Renal pelvis (tissue), 12 donors: ENCODE measurements at places on chromosomes 7 and 10. TPM values are rescaled to one million over a fixed set of nuclear protein-coding genes. Genes with fewer than 3 reads are reported as not detected.

The PDK4 gene
- 17.8 TPM for polyA plus RNA-seq

The C10orf95 gene
- 1.9 TPM for polyA plus RNA-seq

The SFTPA1 gene
- 0.04 TPM for polyA plus RNA-seq

The CRPPA gene
- 5.1 TPM for polyA plus RNA-seq

The SFRP4 gene
- polyA plus RNA-seq: 2.3 TPM

The TMEM213 gene
- polyA plus RNA-seq: 45.9 TPM

The ICA1 gene
- 33.6 TPM for polyA plus RNA-seq

The RAPGEF5 gene
- 32.0 TPM for polyA plus RNA-seq

The IDI2 gene
- not detected for polyA plus RNA-seq

The NKX1-2 gene
- not detected for polyA plus RNA-seq

The GNAT3 gene
- polyA plus RNA-seq: not detected

The ATP5F1C gene
- 364 TPM for polyA plus RNA-seq

The AKR1C8 gene
- polyA plus RNA-seq: 1.1 TPM

The ZPBP gene
- 0.53 TPM for polyA plus RNA-seq

The CDHR3 gene
- 12.6 TPM for polyA plus RNA-seq

The WNT8B gene
- 0.98 TPM for polyA plus RNA-seq

The HOXA9 gene
- polyA plus RNA-seq: 118 TPM

The VPS37D gene
- 18.9 TPM for polyA plus RNA-seq

The FAM25C gene
- not detected for polyA plus RNA-seq

The CNPY1 gene
- polyA plus RNA-seq: not detected

The HOXA1 gene
- 2.2 TPM for polyA plus RNA-seq

The PAPOLB gene
- polyA plus RNA-seq: 0.06 TPM

The UPK3B gene
- 5.8 TPM for polyA plus RNA-seq

The TFPI2 gene
- polyA plus RNA-seq: 9.0 TPM

The ITGB8 gene
- 31.5 TPM for polyA plus RNA-seq

The HDAC9 gene
- 8.4 TPM for polyA plus RNA-seq

The OR2A42 gene
- 0.58 TPM for polyA plus RNA-seq

The TMEM236 gene
- polyA plus RNA-seq: 0.43 TPM

The SLC26A3 gene
- 0.13 TPM for polyA plus RNA-seq

The PON1 gene
- polyA plus RNA-seq: 0.41 TPM

The TLX1 gene
- not detected for polyA plus RNA-seq

The REEP3 gene
- 30.6 TPM for polyA plus RNA-seq

The ST8SIA6 gene
- polyA plus RNA-seq: 1.2 TPM

The COL17A1 gene
- 0.40 TPM for polyA plus RNA-seq

The GIMAP2 gene
- 7.0 TPM for polyA plus RNA-seq

The TRIM4 gene
- polyA plus RNA-seq: 39.5 TPM

The TRRAP gene
- 46.3 TPM for polyA plus RNA-seq

The CUZD1 gene
- 1.7 TPM for polyA plus RNA-seq

The UBTD1 gene
- polyA plus RNA-seq: 11.3 TPM

The ANKRD7 gene
- 3.2 TPM for polyA plus RNA-seq

The SAMD8 gene
- polyA plus RNA-seq: 13.2 TPM

The GJC3 gene
- polyA plus RNA-seq: 1.7 TPM

The CPA2 gene
- polyA plus RNA-seq: 0.21 TPM

The NEUROD6 gene
- not detected for polyA plus RNA-seq

The OPN4 gene
- not detected for polyA plus RNA-seq

The ZNF117 gene
- polyA plus RNA-seq: 58.3 TPM

The MMP21 gene
- 0.26 TPM for polyA plus RNA-seq

The CCL26 gene
- polyA plus RNA-seq: not detected

The TAS2R5 gene
- polyA plus RNA-seq: 10.0 TPM

The CLCN1 gene
- 0.09 TPM for polyA plus RNA-seq

The SLC18A3 gene
- polyA plus RNA-seq: not detected

The MYPN gene
- polyA plus RNA-seq: 0.10 TPM

The LBX1 gene
- polyA plus RNA-seq: 0.07 TPM

The C10orf62 gene
- 1.3 TPM for polyA plus RNA-seq

The PPP1R3A gene
- polyA plus RNA-seq: not detected
